Activated T-cell treated with anti-CD3 and anti-CD28 coated beads, Interleukin-2, amount 50 U/mL, for 48 hours (primary cell): ENCODE measurements at places on chromosomes 7 and 10.

DNA sequence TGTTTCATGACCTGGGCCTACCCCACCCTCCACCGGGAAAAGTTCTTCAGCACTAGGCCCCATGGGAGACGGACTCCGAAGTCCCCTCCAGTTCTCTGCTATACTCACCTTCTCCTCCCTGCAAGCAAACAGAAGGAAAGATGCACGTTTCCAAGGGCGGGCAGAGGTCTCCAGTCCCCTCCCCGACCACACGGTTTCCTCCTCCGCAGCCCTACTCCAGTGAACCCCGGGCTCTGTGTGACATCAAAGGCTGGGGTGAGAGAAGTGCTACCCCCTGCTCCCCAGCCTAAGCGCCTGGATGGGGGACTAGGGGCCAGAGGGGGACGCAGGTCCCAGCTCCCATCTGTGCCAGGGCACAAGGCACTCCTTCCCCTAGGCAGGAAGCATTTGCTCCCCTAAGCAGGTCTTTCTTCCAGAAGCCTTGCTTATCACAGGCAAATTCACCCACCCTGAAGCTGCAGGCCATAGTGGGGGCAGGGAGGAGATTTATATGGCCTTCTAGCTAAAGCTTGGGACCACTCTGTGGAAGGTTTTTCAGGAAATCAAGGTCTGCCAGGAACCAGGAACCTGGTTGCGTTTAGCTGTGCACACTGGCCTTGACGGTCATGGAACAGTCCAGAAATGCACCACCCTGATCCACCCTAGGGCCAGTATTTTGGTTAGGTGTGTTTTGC, 52.8 kb downstream of the ASB13 start:
- no peak for DNase-seq

DNA sequence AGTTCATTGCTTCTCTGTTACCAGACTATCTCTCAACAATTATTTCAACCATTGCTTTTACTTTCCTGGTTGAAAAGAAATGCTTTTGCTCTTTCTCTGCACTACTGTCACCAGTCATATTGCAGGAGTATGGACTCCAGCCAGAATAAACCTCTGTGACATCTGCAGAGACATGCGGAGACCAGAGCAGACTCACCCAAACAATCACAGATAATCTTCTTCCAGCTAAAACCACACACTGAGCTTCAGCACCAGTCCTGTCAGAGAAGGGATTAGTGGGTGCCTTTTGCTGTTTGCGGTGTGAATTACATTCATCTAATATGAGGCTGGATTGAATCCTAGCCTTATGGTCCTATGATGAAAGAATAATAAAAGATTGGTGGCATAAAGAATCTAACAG, 258.6 kb downstream of the CNTNAP2 start:
- DNase-seq, result no peak

DNA sequence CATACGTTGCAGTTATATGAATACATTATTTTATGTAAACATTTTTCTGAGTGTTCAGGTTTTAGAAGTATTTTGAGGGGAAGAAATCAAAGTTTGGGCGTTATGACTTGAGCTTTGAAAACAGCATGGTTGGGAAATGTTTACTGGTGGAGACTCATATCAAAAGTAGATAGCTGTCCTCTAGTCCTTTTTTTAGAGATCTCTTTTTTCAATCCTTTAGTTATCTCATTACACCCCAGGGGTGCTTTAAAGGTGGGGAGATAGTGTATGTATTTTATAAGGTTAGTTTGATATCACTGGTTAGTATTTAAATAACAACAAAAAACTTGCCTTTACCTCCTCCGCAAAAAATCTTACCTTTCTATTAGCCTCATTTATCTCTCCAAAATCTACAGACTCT, 2.3 kb downstream of the DMTF1 start:
- DNase-seq, result no peak

- no peak for DNase-seq
These were observed 99.9 kb downstream of the LRRN3 start for GRCh38 chr7:111190804-111191203.

GRCh38 chr7:154693661-154694060, 309.3 kb downstream of the PAXIP1 start:
- no peak for DNase-seq

GRCh38 chr7:2519119-2519930, at the start of gene LFNG:
TSS of gene LFNG (plus strand) at chr7:2519774. CDS start at chr7:2519862, 88 bp downstream.
- peak; percentile 89 for DNase-seq

DNA sequence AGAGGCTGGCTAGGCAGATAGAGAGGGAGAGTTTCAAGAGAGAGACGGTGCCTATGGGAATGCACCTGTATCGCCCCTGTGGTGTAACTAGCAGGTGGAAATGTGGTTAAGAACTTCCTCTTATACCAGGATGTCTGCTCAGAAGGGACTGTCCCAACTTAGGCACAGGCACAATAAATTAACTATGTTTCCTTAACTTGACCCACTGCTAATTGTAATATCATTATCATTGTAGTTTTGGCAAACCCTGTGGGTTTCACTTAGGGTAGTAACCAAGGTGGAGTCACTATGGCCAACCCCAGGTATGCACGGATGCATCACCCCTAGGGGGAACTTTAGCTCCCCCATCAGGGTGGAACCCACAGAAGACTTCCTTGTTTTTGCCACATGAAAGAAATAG, 455.7 kb downstream of the DGKB start:
- no peak for DNase-seq

GRCh38 chr10:80589726-80590373, 52.1 kb downstream of the SH2D4B start:
- no peak for DNase-seq

GRCh38 chr10:62916141-62916603, 100.0 kb upstream of the EGR2 start:
- no peak for DNase-seq

DNA sequence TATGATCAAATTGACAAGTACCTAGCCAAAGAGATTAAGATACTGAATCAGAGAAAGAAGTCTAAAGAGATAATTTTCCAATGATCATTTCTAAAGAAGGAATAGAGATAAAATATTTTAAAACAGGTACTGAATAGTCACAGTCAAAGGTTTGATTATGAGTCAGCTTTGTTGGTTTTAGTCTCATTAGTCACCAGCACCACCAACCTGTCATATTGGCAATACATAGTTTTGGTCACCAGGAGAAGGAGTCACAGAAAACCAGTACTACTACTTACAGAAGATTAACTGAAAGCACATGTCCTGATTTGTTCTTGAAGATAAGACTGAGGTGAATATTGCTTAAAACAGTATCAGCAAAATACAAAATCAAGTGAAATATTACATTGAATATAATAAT, 34.6 kb downstream of the ZEB1 start:
- no peak for DNase-seq

GRCh38 chr7:43449577-43449976, 133.3 kb upstream of the STK17A start:
- no peak for DNase-seq

- no peak for DNase-seq
These were observed 16.5 kb upstream of the GIMAP2 start for GRCh38 chr7:150668977-150669376.

GRCh38 chr7:152162287-152162686, 136.8 kb downstream of the GALNT11 start:
- no peak for DNase-seq

DNA sequence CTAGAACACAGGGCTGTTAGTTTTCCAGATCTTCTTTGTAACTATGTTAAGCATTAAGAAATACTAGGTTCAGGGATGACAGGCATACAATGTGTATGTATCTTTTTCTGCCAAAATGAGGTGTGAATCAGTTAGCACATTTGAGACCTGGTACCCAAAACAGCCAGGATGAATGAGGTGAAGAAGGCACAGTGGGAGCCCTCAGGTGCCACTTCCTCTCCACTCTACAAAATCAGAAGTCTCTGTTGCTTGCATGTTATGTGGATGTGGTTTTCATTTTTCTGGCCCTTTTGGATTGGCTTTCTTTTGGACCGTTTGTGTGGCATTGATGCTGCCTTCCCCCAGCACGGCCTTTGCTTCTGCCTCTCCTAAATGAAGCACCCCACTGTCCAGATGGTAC, 15.4 kb upstream of the TBXAS1 start:
- DNase-seq, result no peak

DNA sequence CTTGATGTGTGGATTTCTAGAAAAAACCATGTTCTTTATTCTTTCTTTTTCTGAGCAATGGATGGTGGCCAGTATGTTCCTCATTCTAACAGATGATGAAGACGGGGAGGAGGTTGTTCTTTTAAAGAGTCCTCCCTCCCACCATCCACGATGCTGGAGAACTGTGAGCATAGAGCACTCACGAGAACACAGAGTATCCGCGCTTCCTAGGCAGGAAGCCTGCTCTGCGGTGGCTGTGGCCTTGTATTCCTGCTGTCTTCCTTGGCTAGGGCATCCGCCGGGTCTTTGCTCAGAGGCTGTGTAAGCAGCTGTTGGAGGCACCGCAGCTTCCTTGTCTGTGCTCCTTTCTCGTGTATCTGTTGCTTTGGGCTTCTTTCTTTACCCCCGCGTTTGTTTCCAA, 214.2 kb downstream of the CCDC3 start:
- DNase-seq, result no peak

GRCh38 chr10:34526758-34527730, 288.1 kb downstream of the PARD3 start:
- no peak for DNase-seq

DNA sequence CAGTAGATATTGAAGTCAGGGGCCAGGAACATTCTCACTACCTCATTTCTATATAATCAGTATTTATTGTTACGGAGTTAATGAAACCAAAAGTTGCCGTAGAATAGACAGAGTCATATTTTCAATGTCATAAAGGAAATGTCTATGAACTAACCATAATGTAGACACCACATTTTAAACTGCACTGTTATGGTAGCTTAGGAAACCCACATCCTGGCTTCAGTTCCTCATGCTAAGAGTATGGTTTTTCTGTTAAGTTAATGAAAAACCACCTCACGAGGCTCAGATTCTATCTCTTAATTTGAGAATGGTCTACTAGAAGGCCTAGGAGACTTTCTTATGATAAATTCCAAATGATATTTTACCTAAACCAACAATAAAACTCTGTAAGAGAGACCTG, 166.5 kb downstream of the TMEM26 start:
- DNase-seq, result no peak

DNA sequence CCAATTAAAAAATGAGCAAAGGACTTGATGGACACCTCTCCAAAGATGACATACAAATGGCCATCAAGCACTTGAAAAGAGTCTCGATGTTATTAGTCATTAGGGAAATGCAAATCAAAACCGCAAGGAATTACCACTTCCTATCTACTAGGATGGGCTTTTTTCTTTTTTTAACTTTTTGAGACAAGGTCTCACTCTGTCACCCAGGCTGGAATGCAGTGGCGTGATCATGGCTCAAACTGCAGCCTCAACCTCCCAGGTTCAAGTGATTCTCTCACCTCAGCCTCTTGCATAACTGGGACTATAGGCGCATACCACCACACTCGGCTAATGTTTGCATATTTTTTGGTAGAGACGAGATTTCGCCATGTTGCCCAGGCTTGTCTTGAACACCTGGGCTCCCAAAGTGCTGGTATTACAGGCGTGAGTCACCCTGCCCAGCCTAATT, 13.6 kb downstream of the NKX1-2 start:
- no peak for DNase-seq

DNA sequence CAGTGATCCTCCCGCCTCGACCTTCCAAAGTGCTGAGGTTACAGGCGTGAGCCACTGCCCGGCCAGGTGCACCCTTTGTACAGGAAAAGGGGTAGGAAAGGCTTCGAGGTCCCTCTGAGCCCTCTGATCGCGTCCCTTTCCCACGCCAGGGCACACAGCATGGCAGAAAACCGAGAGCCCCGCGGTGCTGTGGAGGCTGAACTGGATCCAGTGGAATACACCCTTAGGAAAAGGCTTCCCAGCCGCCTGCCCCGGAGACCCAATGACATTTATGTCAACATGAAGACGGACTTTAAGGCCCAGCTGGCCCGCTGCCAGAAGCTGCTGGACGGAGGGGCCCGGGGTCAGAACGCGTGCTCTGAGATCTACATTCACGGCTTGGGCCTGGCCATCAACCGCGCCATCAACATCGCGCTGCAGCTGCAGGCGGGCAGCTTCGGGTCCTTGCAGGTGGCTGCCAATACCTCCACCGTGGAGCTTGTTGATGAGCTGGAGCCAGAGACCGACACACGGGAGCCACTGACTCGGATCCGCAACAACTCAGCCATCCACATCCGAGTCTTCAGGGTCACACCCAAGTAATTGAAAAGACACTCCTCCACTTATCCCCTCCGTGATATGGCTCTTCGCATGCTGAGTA, 871 bp downstream of the POP7 start:
- DNase-seq, result no peak

DNA sequence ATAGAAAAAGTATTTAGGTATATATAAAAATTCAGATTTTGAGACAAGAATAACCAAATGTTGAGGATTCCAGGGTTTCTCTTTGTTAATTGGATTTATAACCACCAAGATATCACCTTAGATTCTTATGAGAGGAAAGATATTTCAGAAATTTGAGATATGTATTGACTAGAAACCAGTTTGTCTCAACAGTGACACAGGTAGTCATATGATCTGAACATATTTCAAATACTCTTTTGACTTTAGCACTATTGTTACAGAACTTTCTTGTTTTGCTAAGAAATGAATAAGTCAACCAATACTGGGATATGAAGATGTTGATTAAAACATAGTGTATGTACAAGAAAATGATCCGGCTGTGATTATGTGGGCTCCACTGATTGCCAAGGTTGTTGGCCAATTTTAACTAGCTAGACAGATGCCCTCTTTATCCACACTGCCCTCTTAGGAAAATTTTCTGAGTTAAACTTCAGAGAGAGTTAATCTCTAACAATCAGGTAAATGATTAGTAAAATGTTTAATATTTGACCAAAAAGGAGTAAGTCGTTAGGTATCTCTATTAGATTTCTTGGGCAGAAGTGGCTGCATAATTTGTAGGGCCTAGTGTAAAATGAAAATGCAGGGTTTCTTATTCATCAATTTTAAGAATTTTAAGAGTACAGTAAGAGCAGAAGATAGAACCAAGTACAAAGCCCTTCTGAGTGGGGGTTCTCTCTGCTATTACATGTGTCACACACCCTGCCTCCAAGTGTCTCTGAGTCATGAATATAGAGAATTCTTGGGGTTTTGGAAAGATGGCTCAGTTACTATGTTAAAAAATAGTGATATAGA, 376.0 kb downstream of the TFEC start:
- no peak for DNase-seq

GRCh38 chr7:144384555-144385245, 18.8 kb downstream of the NOBOX start:
- peak; percentile 60 for DNase-seq

DNA sequence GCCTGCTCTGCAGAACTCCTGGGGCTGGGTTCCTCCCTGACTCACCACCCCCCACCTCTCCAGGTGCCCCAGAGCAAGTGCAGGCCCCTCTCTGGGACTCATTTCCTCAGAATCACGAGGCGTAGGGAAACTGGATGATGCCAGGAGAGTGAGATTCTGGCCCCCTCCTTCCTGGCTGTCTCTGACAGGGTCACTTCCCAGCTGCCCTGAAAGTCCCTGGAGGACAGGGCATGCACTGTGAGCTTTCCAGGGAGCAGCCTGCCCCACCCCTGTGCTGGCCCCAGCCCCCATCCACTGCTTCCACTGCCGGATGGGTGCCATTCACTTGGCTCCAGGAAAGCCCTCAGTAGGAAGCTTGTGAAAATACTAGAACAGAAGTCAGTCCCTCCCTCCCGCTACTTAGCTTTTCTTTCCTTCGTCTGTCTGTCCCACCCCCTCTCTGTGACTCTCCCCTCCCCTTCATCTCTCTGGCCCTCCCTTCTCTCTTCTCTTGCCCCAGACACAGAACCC, 10.4 kb downstream of the TACR2 start:
- peak; percentile 39 for DNase-seq

GRCh38 chr10:12050528-12050927, 7.9 kb upstream of the UPF2 start:
- no peak for DNase-seq
